ENCODE measurements at places on chromosomes 11 and 22.

- peak; percentile 16 for DNase-seq
Observed at GRCh38 chr22:49197505-49197904, 630.2 kb downstream of the BRD1 start.

GRCh38 chr22:45240810-45241631 lies at the start of gene KIAA0930:
TSS of gene KIAA0930 (minus strand) at chr22:45240894. CDS start at chr22:45240703, 191 bp downstream.
- peak; percentile 86 for DNase-seq

GRCh38 chr11:130551388-130551787 lies 102.9 kb downstream of the ADAMTS15 start:
- DNase-seq, result no peak

DNA sequence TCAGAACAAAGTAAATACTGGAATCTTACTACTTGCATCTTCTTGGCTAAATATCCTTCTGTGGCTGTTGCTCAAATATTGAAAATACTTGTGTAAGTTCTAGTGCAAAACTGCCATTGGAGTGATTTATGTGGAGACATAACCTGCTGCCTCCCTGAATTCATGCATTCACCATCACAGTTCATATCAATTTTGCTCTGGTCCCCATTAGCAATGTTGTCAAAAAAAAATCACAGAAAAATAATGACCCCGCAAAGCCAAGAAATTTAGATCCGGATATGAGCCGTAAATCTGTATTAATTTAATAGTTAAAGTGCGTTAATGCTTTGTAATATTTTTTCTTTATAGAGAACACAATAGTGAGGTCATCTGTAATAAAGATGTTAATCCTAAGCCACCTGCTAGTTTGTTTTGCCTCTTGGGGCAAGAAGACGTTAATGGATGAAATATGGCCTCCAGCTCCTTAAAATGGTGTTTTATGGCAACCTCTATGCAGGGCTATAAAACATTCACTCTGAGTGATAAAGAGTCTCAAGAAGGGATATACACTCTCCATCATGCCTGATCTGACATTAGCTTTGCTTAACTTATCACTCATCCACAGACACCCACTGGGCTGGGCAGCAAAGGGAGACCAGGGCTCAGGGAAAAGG lies 255.9 kb downstream of the INSC start:
- no peak for DNase-seq

- no peak for DNase-seq
Observed at GRCh38 chr11:61524963-61525587, 16.5 kb downstream of the LRRC10B start.

GRCh38 chr11:68651208-68651984 lies 32.9 kb upstream of the GAL start:
- DNase-seq, result no peak

GRCh38 chr11:117144477-117145392 lies 648 bp downstream of the PAFAH1B2 start:
- DNase-seq, result peak; percentile 41
